Activated naive CD4-positive, alpha-beta T cell treated with anti-CD3 and anti-CD28 coated beads for 36 hours (primary cell): ENCODE measurements at places on chromosomes 12 and 14.

GRCh38 chr12:2177751-2178150, 125.0 kb downstream of the CACNA1C start:
- no peak overlapping the region for H3K27ac ChIP-seq
- no peak overlapping the region for H3K4me3 ChIP-seq
- no peaks in the 10 kb centered on the region for H3K36me3 ChIP-seq
- no peak for DNase-seq

- H3K4me1 ChIP-seq: peaks cover 7% of the 10 kb centered on the region
- H3K36me3 ChIP-seq: no peaks in the 10 kb centered on the region
- H3K4me3 ChIP-seq: no peak overlapping the region
- DNase-seq: no peak
- no peak overlapping the region for H3K27ac ChIP-seq
Measured at GRCh38 chr12:12660201-12660600, 35.8 kb downstream of the GPR19 start.

- H3K27me3 ChIP-seq: peaks cover 9% of the 10 kb centered on the region
- DNase-seq: no peak
- no peak overlapping the region for H3K27ac ChIP-seq
- H3K4me1 ChIP-seq: no peaks in the 10 kb centered on the region
Measured at GRCh38 chr12:102317155-102317554, 119.5 kb upstream of the PMCH start.

GRCh38 chr14:66281036-66281776, 205.0 kb upstream of the CCDC196 start:
- H3K4me1 ChIP-seq: no peaks in the 10 kb centered on the region
- H3K27ac ChIP-seq: no peak overlapping the region
- no peaks in the 10 kb centered on the region for H3K27me3 ChIP-seq
- H3K36me3 ChIP-seq: peaks cover 6% of the 10 kb centered on the region
- no peak for DNase-seq
- no peak overlapping the region for H3K4me3 ChIP-seq

DNA sequence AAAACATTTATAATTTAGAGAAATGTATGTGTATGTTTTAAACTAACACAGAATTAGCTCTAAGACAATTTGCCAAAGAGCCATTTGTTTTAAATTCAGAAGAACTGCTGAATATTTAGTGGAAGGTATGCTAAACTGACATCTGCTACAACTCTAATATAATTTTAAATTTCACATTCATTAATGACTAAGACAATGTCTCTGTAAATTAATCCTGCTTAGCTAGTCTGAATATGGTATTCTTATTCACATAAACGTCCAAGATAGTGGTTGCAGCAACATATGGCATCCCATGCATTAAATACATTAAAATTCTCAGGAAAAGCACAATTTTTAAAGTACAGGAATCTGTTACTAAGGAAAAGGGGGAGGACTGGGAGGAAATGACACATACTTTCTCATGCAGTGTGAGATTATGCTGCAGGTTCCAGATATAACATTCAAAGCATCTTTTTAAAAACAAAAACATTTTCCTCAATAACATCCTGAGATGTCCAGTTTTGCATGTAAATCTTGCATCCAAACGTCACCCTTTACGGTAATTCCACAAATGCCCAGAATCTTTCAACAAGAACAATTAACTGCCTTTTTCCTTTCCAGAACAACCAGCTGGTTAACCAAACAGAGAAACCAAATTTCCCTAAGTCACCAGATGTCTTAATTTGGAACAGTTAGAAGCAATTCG, 26.9 kb downstream of the WDR89 start:
- H3K27ac ChIP-seq: no peak overlapping the region
- no peaks in the 10 kb centered on the region for H3K27me3 ChIP-seq
- peaks cover 44% of the 10 kb centered on the region for H3K4me1 ChIP-seq
- H3K4me3 ChIP-seq: no peak overlapping the region
- no peak for DNase-seq

- no peak for DNase-seq
- no peaks in the 10 kb centered on the region for H3K27me3 ChIP-seq
- no peak overlapping the region for H3K27ac ChIP-seq
- no peak overlapping the region for H3K4me3 ChIP-seq
Measured at GRCh38 chr12:105352052-105352451, 21.6 kb downstream of the C12orf75 start.
